Activated CD4-positive, alpha-beta T cell treated with anti-CD3 and anti-CD28 coated beads for 36 hours (primary cell): ENCODE measurements at places on chromosomes 6 and 20. TPM values are rescaled to one million over a fixed set of nuclear protein-coding genes. Genes with fewer than 3 reads are reported as not detected.

DNA sequence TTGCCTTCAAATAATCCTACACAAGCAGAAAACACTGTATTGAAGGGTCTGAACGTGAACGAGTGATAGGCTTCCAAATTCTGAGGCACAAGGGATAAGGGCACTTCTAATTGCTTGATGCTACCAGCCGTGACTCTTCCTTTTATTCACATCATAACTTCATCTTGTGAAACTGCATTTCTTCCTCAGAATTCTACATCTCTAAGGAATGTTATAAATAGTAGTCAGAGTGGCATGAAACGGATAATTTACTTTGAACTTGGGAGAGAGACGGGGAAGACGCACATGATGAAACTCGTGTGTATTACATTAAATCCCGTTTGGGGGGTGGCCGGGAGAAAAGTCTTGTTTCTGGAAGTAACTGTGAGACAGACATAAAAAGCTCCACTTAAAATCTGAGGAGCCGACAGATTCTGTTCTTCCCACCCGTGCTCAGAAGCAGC, 754 bp downstream of the HDDC2 start:
- no peak for DNase-seq

DNA sequence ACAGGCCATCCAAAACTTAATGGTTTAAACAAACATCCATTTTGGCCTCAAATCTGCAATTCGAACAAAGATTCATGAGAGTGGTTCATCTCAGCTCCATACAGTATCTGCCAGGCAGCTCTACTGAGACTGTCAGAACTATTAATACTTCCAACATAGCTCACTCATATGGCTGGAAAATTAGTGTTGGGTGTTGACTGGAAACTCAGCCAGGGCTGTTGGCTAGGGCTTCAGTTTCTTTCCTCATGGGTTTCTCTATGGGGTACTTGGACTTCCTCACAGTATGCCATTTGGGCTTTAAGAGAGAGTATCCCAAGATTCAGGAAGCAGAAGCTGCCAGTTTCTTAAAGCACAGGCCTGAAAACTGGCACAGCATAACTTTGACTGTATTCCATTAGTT, 240.3 kb downstream of the TPBG start:
- no peak for DNase-seq

OOEP gene
- 0.55 TPM for total RNA-seq

GRCh38 chr6:144715344-144715743, 430.2 kb downstream of the UTRN start:
- peak; percentile 7 for DNase-seq
